ENCODE measurements at places on chromosomes 2 and 18.
A peak's percentile ranks its signal among the peaks of the same experiment; 100 is the strongest.

- DNase-seq = no peak
Observed at GRCh38 chr2:86107031-86107430, 996 bp downstream of the PTCD3 start.

GRCh38 chr2:171347591-171348032 is 86.2 kb downstream of the METTL8 start:
- peak; percentile 28 for DNase-seq

DNA sequence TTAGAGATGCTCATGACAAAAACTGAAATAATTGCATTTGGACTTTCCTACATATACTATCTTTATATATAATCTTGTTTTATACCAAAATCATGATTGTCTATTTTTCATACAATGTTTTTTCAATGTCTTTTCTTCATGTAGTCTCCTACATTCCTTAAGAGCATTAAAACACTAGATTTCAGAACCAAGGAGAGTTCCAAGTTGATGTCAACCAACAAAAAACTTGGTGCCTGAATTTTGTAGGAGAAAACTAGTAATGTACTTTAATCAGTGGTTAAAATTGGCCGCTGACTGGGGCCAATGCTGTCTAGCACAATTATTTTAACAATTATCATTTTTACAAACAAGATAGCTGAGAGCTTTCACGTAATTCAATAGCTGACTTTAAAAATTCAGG is 678.8 kb downstream of the DCC start:
- no peak for DNase-seq

DNA sequence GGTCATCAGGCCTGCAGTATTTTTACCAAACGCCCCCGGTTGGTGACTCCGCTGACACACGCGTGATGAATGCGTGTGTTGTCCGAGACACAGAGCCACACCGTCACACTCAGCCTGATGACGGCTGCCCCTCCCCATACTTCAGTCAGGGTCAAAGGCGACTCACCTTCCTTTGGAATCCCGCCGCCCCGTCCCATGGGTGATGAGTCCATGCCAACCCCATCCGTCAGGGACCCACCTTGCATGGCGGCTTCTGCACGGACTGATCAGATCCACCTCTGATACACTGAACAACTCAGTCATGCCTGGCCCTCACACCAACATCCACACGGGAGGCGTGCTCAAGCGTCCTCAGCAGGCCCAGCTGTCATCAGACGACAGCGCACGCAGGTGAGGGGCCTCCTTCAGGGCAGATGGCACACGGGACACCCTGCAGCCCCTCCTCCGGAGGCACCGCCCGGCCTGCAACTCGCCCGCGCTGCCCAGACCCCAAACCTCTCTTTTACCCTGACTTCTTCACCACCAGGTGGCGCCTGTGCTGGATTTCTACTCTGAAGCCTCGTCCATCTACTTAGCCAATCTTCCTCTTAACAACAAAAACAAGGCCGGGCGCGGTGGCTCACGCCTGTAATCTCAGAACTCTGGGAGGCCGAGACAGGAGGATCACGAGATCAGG is 89.2 kb downstream of the ZNF516 start:
- peak; percentile 75 for DNase-seq

DNA sequence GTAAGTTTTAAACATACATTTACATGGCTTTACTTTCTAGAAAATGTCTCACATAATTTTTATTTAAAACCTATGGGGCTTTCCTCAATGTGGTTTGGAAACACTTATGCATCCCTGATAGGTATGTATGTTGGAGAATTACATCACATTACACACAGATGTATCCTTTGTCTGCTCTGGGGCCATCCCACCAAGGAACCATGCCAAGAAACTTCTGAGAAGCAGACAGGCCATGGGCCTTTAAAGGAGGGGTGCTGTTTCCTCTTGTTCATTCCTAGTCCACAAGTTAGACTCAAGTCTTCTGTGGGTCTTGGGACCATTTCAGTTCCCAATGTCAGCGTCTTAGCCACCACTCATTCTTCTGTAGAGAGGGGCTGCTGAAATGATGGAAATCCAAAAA is 162.0 kb upstream of the SETBP1 start:
- no peak for DNase-seq

GRCh38 chr2:120255071-120255470 is 2.4 kb downstream of the RALB start:
- no peak for DNase-seq

DNA sequence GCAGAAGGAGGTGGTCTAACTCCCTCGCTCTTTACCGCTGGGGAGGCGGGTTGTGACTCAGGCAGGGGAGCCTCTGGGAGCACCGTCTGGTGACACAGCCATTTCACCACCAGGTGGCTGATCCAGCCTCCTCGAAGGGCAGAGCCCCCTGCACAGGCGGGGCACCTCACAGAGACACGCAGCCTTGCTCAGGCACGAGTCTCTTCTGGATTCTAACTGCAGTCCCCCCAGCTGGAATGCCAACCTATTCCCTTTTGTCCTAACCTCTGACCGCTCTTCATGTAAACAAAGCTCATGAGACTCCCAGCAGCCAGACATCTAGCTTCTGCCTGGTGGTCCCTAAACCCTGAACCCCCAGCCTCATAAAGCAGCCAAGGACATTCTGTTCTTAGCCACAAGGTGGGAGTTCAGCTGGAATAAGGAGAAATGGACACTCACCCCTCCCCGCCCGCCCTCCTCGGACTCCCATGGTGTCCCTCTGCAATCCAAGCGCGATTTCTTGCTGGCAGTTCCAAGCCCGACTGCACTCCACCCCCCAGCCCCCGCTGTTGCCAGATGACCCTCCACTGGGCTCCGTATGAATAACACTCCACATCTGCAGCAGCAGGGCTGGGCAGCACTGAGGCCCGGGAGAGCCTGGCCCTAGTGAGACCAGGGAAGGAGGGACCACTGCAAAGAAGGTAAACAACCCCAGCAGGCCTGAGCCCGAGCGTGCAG is 84.3 kb downstream of the TNS1 start:
- no peak for DNase-seq

DNA sequence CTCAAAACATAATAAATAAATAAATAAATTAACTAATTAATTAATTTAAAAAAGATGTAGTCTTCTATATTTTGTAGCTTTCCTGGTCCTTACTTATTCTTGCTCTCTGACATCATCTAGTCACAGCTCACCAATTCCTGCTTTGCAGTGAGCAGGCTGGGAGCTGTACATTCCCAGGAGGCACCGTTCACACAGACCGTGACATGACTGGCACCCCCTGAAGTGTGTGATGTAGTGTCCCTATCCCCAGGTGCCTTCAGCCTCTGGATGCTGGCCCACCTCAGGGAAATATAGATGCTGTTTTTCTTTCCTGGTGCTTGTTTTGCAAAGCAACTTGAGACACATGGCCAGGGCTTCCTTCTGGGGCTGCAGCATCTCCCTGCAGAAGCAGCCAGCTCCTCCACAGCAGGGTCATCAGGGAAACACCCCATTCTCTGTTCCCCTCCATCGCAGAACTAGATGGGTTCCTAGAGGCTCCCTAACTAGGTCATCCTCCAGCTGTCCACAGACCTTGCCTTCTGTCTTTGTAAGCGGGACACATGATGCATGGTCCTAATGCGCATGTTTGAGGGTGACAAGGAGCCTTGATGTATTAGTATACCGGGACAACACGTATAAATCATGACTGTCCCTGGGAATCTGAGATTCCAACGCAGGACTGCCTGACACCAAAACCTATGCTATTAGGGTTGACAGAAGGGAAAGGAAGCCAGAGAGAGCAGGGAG is 76.4 kb downstream of the RHOB start:
- DNase-seq = no peak

DNA sequence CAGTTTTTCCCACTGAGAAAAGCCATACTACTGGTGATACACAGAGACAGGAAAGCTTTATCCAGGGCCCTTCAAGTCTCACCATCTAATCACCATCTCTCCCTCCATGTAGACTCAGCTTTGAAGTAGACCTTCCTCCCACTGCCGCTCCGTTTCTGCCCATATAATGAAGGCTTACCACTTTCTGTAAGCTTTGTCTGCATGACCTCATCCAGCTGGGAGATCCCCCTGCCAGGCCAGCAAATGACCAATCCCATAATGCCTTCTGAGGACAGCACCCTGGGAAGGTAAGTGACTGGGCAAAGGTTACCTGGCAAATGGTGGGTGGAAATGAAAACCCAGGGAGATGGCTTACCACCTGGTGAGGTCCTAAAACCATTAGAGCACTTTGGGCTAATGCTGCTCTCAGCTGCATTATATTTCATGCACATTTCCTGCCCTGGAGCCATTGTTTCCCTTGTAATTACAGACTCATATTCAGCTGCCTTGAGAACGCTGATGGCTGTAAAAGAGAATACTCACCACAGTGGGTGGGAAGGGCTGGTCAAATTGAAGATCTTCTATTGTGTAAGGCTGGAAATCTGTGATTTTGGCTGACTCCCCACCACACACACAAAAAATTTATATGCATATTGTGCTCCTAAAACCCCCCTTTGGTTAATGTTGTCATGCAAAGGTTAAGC is 350.7 kb upstream of the SYT4 start:
- DNase-seq = no peak

GRCh38 chr2:157625296-157625695 is 3.4 kb downstream of the ACVR1C start:
- peak; percentile 14 for DNase-seq

- DNase-seq = no peak
Observed at GRCh38 chr2:208128136-208128535, 1.5 kb downstream of the CRYGC start.

DNA sequence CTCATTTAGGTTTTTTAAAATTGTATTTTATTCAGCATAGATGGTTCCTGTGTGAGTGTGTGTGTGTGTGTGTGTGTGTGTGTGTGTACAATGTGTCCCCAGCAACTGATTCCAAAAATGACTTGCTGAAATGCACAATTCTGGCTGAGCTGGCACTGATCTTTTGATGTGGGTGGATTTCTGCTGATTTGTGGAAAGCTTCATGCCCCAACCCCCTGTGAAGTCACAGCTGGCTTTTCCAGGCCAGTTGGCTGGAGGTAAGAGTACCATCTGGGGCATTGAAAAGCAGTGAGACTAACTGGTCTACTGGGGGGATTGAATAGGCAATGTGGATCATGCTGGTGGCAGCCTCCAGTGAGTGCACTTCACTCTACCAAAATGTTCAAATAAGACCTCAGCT is 187.2 kb downstream of the LRRTM1 start:
- no peak for DNase-seq

- DNase-seq = no peak
Observed at GRCh38 chr18:65990944-65991708, 240.3 kb downstream of the CDH7 start.

- DNase-seq = no peak
Observed at GRCh38 chr2:64766841-64767669, 113.3 kb upstream of the SERTAD2 start.

- DNase-seq = no peak
Observed at GRCh38 chr2:180707884-180708205, 272.6 kb upstream of the UBE2E3 start.

- DNase-seq = peak; percentile 57
Observed at GRCh38 chr2:143936848-143937722, 582.8 kb downstream of the ZEB2 start.

GRCh38 chr2:202034249-202035088 is 814 bp downstream of the FZD7 start:
- DNase-seq = peak; percentile 47

- peak; percentile 51 for DNase-seq
Observed at GRCh38 chr2:74513605-74514367, 464 bp upstream of the TLX2 start.

- no peak for DNase-seq
Observed at GRCh38 chr18:56257205-56257604, 381.2 kb downstream of the TXNL1 start.

DNA sequence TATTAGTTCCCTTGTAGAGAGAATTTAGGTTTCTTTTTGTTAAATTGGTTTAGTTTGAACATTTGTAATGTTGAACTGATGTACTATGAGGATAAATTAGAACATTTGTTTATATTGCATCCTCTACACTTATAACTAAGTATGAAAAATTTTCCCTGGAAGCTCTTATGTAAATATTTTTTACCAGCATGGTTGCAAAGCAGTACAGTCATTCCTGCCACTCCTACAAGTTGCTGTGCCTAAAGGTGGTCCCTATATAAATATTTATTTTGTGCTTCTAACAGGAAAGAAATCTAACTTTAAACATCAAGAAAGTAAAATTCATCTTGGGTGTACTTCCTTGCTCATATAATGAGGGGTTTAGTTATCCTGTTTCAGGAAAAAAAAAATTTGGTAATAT is 14.2 kb downstream of the TWSG1 start:
- DNase-seq = no peak

DNA sequence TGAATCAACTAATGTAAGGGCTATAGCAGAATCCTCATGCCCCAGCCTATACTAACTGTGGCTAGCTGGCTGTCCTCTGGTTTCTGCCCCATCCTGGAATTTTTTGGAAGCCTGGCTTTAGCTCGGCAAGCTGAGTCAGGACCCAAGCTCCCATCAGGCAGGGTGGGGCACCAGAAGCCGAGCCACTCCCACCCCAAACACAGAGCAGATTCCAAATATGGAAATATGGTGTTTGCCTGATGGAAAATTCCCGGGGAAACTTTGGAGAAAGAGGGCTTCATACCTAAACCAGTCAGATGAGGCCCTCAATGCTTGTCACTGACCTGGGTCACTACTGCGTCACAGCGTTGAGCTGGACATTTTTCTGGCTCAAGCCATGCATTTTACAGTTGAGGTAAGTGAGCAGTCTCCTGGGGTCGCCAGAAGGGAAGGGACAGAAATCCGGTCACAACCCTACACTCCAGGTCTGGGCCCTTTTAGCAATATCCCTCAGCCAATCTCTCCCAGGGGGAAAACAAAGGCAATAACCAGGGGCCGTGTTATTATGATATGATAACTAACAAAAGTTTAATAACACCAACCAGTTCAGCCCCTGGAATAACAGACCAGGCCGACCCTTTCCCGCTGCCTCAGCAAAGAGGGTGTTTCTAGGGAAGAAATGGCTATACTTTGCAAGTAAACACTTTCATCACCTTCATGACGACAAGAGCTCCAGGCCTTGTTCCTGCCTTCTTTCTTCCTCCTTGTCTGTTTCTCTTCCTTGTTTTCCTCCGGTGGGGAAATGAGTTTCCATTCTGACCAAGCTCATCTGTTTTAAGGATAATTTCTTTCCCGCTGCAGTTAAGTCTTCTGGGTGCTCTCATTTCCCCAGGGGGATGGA is 37.7 kb downstream of the PSD4 start:
- DNase-seq = no peak

- peak; percentile 7 for DNase-seq
Observed at GRCh38 chr2:11697103-11697871, 27.3 kb upstream of the NTSR2 start.

Data from activated CD8-positive, alpha-beta T cell treated with anti-CD3 and anti-CD28 coated beads for 36 hours (primary cell).